ENCODE measurements at places on chromosomes 16 and 17. TPM values are rescaled to one million over a fixed set of nuclear protein-coding genes. Genes with fewer than 3 reads are reported as not detected.

The ABCA3 gene
- 1.5 TPM for total RNA-seq

The ITGAD gene
- not detected for total RNA-seq

The RILP gene
- total RNA-seq, result 13.7 TPM

The ADAMTS18 gene
- total RNA-seq, result 2.7 TPM

The GRB7 gene
- total RNA-seq, result 19.0 TPM

The GJC1 gene
- 11.4 TPM for total RNA-seq

The FGF11 gene
- total RNA-seq, result 1.4 TPM

The SEPTIN12 gene
- total RNA-seq, result not detected

The FA2H gene
- total RNA-seq, result 2.1 TPM

The TSPAN10 gene
- 3.5 TPM for total RNA-seq

The NPIPB6 gene
- total RNA-seq, result 2.2 TPM

The C17orf67 gene
- total RNA-seq, result 0.16 TPM

The SHPK gene
- total RNA-seq, result 14.1 TPM

The PIGQ gene
- 26.7 TPM for total RNA-seq

The CNTNAP1 gene
- 3.6 TPM for total RNA-seq

The RDM1 gene
- total RNA-seq, result 0.87 TPM

The PAGR1 gene
- total RNA-seq, result 31.6 TPM
